ENCODE measurements at places on chromosomes 3 and 15.

DNA sequence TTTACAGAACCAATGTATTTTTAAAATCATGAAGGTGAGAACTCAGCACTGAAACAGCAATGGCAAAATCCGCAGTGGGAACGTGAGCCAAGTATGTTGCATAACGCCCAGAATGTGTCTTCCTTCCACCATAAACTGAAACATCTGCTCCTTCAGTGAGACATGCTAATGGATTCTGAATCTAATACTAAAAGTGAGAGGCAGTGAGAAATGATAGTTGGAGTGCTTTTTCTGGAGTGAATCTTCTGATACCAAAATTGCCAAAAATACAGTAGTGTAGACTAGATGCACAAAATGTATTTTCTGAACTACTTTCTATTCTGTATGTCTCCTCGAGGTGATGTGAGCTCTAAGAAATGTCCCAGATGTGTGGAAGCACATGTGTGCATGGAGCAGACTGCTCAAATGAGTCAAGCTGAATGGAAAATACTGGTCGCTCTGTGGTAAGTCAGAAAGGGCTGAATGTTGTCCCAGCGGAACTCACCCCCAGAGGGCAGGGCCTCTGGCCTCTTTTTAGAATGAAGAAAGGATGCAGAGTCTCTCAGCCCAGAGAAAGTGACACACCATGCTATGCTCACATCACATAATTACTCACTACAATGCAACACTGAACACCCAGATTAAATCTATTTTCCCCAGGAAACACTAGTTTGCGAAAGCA lies 73.0 kb downstream of the ATP10A start:
- no peak for DNase-seq

GRCh38 chr3:53109891-53110771 lies 20.1 kb downstream of the RFT1 start:
- DNase-seq, result peak; percentile 82

GRCh38 chr15:69897061-69897460 lies 200.7 kb downstream of the TLE3 start:
- DNase-seq, result no peak

DNA sequence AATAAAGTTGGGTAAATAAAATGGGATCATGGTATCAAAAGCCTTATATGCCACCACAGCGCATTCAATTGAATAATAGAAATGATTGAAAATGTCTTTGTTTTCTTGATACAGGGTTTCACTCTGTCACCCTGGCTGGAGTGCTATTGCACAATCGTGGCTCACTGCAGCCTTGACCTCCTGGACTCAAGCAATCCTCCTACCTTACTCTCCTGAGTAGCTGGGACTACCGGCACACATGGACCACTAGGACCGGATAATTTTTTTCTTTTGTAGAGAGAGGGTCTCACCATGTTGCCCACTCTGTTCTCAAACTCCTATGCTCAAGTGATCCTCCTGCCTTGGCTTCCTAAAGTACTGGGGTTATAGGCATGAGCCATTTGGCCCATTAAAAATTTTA lies 33.8 kb upstream of the BBX start:
- DNase-seq, result no peak

DNA sequence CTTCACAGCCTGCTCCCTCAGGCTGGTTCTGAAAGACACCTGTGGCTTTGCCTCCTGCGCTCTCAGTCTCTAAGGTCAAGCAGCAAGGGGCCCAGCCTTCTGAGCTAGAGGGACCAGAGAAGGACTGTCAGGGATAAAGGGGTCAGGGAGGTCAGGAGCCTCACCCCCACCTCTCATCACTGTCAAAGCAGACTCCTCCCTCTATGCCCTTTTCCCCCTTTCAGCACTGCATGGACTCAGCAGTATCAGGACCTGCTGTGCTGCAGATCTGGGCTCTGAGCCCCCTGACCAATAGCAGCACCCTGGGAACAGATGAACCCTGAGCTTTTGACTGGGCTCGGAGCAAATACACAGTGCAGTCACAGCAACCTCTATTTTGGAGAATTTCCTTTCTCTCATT lies 3.2 kb upstream of the BMF start:
- DNase-seq, result no peak

GRCh38 chr3:15794303-15794771 lies 3.4 kb downstream of the ANKRD28 start:
- DNase-seq, result peak; percentile 70

DNA sequence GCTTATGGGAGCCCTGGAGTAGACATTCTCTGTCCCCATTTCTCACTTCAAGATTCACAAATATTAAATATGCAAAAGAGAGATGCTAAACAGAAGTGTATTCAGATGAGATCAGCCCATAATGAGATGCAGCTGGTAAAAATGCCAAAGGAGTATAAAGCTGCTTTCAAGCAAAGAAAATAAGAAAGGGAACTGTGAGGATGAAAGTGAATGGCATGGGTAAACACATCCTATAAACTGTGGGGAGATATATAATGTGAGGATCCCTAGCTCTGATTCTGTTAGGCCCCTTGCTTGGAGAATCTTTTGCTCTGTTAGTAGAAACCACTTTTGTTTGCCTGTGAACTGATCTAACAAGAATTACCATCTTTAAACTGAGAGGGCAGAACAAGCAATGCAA lies 396.6 kb downstream of the SOX2 start:
- no peak for DNase-seq

DNA sequence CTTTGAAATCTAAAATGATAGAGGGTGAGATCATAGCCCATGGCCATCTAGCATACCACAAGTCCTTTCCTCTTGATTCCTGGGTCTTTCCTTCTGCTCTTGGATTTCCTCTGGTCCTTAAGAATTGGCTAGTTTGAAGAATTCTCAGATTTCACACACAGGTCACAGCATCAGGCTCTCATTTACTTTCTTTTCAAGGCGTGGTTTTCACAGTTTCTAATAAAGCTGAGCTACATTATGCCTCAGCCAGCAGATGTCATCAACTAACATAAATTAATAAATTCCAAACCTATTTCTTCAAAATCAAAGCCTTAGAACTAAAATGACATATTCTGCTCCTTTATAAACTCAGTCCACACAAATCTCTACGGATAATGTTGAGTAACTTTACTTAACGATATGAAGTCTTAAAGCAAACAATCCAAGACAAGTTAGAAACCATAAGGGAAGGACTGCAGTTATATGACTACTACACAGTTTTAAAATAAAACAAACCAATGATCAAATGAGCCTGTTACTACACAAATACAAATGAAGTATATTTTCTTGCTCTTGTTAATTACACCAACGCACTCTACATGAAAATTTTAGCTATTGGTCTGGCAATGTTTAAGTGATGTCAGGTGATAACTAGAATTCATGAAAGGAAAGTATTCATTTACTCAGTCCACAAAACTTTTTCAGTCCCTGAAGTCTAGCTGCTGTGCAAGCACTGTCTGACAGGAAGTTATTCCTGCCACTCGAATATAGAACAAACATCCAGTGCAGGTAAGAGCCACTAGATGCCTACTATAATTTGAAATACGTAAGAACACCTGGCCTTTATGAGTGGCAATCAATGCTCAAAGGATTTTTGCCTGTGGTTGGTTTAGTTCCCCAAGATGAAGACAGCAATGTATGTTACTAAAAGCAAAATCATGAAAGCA lies 9.2 kb downstream of the CCDC14 start:
- DNase-seq, result no peak

DNA sequence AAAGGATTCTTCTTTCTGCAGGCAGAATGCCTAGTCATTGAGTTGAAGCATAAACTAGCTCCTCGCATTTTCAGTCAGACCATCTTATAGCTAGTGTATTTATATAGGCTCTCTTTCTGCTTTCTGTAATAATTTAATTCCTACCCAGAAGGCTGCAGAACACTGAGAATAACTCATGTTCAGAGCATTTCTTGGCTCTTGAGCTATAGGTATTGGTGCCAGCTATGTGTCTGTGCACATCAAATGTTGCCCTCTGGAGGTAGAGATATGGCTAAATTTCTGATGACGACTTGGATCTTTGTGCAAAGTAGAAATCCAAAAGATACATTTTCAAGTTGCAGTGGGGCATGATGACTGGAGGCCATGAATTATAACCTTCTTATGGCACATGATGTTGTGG lies 336.2 kb upstream of the TPM1 start:
- peak; percentile 7 for DNase-seq

DNA sequence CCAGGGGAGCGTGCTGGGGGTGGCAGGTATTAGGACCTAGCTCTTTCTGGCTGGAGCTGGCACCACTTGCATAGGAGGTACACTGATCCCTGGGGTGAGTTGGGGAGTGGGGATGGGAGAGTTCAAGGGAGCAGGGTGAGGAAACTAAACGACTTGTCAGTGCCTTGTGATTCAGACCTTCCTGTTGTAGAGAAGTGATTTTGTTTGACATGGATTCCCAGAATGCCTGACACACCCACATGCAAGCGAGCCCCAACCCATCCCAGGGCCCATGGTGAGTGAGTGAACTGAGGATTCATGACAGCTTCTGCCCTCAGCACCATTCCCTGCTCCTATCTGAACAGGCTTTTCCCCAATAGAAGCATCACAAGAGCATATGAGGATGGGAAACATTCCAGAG lies 15.6 kb upstream of the UBE2Q2 start:
- DNase-seq, result no peak

GRCh38 chr3:105413343-105413887 lies 46.7 kb downstream of the ALCAM start:
- no peak for DNase-seq

GRCh38 chr3:43893727-43894126 lies 203.0 kb downstream of the ABHD5 start:
- peak; percentile 15 for DNase-seq

- no peak for DNase-seq
Measured at GRCh38 chr3:183487016-183487415, 58.6 kb upstream of the MCF2L2 start.

GRCh38 chr3:133674290-133674919 lies 12.7 kb upstream of the TOPBP1 start:
- DNase-seq, result no peak

DNA sequence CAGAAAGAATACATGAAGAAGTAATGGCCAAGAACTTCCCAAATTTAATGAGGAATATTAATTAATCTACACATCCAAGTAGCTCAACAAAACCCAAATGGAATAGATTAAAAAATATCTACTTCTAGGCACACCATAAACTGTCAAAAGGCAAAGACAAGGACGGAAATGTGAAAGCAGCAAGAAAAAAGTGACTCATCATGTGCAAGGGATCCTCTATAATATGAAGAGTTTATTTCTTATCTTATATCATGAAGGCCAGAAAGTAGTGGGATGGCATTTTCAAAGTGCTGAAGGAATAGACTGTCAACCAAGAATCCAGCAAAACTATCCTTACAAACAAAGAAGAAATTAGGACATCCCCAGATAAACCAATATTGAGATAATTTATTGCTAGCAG lies 73.9 kb upstream of the PRICKLE2 start:
- DNase-seq, result no peak

DNA sequence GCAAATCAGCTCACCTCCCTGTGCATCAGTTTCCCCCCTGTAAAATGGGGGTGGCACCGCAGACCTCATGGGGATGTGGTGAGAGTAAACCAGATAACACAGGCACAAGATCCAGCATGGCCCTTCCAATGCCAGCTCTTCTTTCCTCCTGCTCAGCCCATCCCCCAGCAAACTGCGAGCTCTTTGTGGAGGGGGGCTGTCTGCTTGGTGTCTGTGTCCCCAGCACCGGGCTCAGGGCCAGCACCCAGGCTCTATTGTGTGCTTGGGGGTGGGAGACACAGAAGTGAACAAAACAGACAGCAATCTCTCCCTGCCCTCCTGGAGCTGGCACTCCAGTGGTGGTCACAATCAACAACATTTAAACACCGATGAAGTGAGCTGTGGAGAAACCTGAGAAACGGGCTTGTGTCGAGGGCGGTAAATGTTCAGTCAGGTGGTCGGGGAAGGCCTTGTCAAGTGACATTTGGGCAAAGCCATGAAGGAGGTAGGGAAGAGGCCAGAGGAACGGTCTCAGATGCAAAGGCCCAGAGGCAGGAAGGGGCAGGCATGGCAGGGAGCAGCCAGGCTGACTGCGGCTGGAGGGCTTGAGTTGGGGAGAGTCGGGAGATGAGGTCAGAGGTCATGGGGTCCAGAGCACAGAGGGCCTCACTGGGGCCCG lies 28.4 kb downstream of the GRIP2 start:
- DNase-seq, result no peak

DNA sequence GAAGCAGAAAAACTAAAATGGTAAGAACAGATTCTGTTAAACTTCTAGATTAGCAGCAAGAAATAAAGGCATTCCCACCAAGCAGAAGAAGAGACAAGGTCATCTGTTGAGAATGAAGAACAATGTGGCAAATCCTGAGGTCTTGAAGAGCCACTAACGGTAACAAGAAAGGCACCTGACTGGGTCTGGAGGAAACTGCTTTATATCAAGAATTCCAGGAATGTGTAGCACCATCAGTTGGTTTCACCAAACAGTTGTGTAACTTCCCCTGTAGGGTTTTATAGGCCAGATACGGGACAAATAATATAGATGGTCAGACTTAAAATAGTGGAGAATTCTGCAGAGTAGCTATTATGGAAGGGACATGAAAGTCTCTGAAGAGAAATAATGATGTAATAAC lies 57.3 kb downstream of the ACAP2 start:
- DNase-seq, result peak; percentile 11

DNA sequence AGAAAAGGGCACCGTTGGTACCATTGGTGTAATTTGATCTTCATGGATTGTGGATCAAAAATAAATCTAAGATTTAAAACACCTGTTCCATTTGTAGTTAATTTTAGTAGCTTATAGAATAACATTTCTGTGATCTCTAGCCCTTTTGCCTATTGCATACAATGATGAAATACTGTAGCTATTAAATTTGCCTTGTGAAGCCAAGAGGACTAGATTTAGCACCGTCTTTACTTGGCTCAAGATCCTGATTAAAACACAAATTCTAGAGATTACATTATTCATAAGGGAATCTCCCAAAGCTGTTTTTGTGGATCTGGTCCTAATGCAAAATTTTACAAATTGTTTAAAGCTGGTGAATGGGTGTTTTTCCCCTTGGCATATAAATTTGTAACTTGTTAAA lies 8.2 kb downstream of the TBC1D23 start:
- DNase-seq, result no peak

GRCh38 chr3:17207019-17207418 lies 322.3 kb downstream of the PLCL2 start:
- no peak for DNase-seq

DNA sequence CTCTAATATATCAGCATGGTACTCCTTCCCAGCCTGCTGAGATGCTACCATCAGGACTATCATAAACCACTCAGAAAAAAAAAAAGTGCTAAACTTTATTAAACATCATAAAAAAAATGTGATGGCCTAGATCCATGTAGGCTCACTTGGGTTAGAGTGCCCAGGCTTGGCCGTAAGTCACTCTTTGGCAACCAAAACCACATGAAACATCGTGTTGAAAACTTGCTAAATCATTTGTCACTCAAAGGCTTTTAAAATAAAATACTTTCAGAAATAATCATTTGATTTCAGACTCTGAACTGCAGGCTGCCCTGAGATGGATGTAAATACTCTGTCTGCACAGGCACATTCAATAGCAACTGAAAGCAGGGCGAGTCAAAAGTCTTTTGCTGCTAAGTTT lies 78.4 kb upstream of the WNT5A start:
- DNase-seq, result no peak

DNA sequence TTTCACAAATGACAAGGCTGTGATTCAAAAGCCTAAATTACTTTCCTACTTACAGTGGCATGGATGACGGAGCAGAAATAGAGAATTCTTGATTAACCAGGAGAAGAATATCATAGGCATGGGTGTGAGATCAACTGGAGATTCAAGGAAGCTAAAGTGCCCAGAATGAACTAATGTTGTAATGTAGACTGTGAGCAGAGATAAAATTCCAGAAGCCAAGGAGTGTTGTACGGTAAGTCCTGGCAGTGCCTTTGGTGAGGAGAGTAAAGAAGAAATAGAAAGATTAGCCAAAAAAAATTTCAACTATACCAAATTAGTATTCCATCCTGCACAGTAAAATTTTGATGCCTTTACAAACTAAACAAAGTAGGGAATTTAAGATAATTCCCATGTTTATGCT lies 75.9 kb downstream of the ZBTB20 start:
- DNase-seq, result no peak

Data from hematopoietic multipotent progenitor cell treated with erythropoietin and hydrocortisone succinate and interleukin-3 and kit ligand, for 6 days (in vitro differentiated cells).